ENCODE measurements at places on chromosomes 3 and 15.
A peak's percentile ranks its signal among the peaks of the same experiment; 100 is the strongest.

DNA sequence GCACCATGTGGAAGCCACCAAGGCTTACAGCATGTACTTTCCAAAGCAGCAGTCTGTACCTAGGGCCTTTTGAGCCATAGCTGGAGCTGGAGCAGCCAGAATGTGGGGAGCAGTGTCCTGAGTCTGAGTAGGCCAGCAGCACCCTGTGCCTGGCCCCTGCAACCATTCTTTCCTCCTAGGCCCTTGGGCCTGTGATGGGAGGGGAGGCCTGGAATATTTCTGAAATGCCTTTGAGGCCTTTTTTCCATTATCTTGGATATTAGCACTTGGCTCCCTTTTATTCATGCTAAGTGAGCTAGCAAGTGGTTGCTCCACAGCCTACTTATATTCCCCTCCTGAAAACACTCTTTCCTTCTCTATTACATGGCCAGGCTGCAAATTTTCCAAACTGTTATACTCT lies 28.1 kb downstream of the TRIM42 start:
- H3K4me3 ChIP-seq: no peak overlapping the region
- H3K27ac ChIP-seq: no peak overlapping the region
- H3K27me3 ChIP-seq: no peaks in the 10 kb centered on the region
- H3K4me1 ChIP-seq: no peaks in the 10 kb centered on the region
- H3K36me3 ChIP-seq: no peaks in the 10 kb centered on the region
- no peak for DNase-seq

- no peak overlapping the region for H3K27ac ChIP-seq
- H3K4me3 ChIP-seq: no peak overlapping the region
- H3K4me1 ChIP-seq: no peaks in the 10 kb centered on the region
- H3K36me3 ChIP-seq: no peaks in the 10 kb centered on the region
Measured at GRCh38 chr3:171743327-171744157, 66.7 kb downstream of the PLD1 start.

DNA sequence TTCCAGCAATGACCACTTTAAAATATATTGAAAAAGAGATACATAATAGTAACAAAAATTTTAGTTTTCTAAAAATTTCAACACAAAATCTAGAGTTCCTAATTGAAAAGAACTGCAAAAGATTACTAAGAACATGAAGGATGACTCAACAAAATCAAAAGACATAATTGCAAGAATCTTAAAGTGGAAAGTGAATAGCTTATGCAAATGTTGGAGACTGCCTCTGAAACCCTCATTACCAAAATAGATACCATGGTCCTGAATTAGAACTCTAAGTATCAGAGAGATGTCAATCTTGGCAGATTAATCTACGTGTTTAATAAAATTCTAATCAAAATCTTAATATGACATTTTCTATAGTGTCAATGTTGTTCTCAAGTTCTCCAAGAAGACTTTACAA lies 60.7 kb upstream of the SGO1 start:
- H3K4me1 ChIP-seq: no peaks in the 10 kb centered on the region
- H3K4me3 ChIP-seq: no peak overlapping the region
- H3K27me3 ChIP-seq: no peaks in the 10 kb centered on the region
- H3K27ac ChIP-seq: no peak overlapping the region
- H3K36me3 ChIP-seq: no peaks in the 10 kb centered on the region
- DNase-seq: no peak

GRCh38 chr15:79211481-79211880 lies 71.0 kb upstream of the ANKRD34C start:
- 0 out of 2 replicates have a peak, but pooled peaks cover 6% of the 10 kb centered on the region for H3K27me3 ChIP-seq
- no peak overlapping the region for H3K4me3 ChIP-seq
- H3K4me1 ChIP-seq: no peaks in the 10 kb centered on the region
- no peaks in the 10 kb centered on the region for H3K36me3 ChIP-seq

DNA sequence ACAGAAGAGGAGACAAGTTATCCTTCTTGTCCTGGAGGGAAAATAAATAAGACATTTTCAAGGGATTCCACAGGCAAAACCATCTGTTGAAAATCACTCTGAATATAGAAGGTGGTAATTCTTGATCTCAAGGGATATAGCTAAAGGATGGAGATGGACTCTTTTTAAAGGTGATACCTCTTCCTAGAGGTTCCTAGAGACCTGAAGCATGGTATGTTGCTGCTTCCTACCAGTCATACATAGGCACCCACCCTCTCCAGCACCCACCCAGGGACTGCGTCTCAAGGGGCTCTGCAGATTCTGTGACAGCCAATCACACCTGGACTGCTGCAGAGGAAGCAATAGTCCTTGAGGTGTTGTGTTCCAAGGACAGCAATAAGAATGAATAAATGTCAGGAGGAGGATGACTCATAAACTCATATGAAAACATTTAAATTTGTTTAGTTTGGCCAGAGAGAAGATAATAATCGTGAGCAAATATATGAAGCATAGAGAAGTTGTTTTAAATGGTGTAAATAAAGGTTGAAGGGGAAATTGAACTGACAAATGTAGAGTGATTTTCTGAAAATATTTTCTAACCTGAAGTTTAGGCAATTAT lies 741.6 kb upstream of the CBLB start:
- H3K4me1 ChIP-seq: peaks cover 20% of the 10 kb centered on the region
- DNase-seq: peak; percentile 34
- H3K36me3 ChIP-seq: no peaks in the 10 kb centered on the region
- H3K4me3 ChIP-seq: no peak overlapping the region
- no peak overlapping the region for H3K27ac ChIP-seq

- DNase-seq: no peak
- H3K27me3 ChIP-seq: no peaks in the 10 kb centered on the region
- H3K27ac ChIP-seq: no peak overlapping the region
- H3K4me1 ChIP-seq: peaks cover 11% of the 10 kb centered on the region
- H3K36me3 ChIP-seq: peaks cover 8% of the 10 kb centered on the region
Measured at GRCh38 chr15:63835211-63835568, 1.4 kb upstream of the HERC1 start.

DNA sequence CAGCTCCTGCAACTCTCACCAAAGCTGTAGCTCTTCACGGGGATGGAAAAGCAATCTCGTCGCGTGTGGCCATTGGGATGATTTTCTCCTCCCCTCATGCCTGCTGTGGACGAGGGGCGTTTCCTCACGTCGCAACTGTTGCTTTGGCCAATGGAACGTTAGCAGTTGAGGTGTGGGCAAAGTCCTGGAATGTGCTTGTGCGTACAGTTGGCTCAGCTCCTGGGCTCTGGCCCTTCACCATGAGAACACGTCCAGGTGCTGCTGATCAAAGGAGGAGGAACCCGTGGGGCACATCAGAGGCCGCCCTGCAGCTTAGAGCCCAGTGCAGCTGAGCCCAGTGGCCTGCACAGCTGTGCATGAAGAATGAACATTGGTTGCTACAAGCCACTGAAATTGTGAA lies 186.1 kb downstream of the TJP1 start:
- peaks cover 2% of the 10 kb centered on the region for H3K4me1 ChIP-seq
- DNase-seq: no peak
- no peaks in the 10 kb centered on the region for H3K27me3 ChIP-seq

- H3K4me3 ChIP-seq: no peak overlapping the region
- H3K36me3 ChIP-seq: no peaks in the 10 kb centered on the region
- no peak for DNase-seq
- H3K27me3 ChIP-seq: no peaks in the 10 kb centered on the region
- H3K4me1 ChIP-seq: no peaks in the 10 kb centered on the region
Measured at GRCh38 chr15:74062671-74063070, 19.7 kb downstream of the GOLGA6A start.

- H3K27me3 ChIP-seq: no peaks in the 10 kb centered on the region
- no peak overlapping the region for H3K27ac ChIP-seq
- DNase-seq: no peak
- H3K4me1 ChIP-seq: no peaks in the 10 kb centered on the region
- H3K36me3 ChIP-seq: no peaks in the 10 kb centered on the region
Measured at GRCh38 chr3:40739971-40740370, 215.2 kb downstream of the ZNF621 start.

GRCh38 chr3:178352326-178353005 lies 183.8 kb upstream of the KCNMB2 start:
- peak overlapping the region; percentile 76 for H3K27ac ChIP-seq
- no peaks in the 10 kb centered on the region for H3K36me3 ChIP-seq
- DNase-seq: peak; percentile 55
- H3K4me3 ChIP-seq: no peak overlapping the region
- H3K27me3 ChIP-seq: no peaks in the 10 kb centered on the region

- no peaks in the 10 kb centered on the region for H3K36me3 ChIP-seq
- H3K4me1 ChIP-seq: no peaks in the 10 kb centered on the region
- no peak overlapping the region for H3K27ac ChIP-seq
Measured at GRCh38 chr15:70584838-70585706, 178.3 kb downstream of the UACA start.

DNA sequence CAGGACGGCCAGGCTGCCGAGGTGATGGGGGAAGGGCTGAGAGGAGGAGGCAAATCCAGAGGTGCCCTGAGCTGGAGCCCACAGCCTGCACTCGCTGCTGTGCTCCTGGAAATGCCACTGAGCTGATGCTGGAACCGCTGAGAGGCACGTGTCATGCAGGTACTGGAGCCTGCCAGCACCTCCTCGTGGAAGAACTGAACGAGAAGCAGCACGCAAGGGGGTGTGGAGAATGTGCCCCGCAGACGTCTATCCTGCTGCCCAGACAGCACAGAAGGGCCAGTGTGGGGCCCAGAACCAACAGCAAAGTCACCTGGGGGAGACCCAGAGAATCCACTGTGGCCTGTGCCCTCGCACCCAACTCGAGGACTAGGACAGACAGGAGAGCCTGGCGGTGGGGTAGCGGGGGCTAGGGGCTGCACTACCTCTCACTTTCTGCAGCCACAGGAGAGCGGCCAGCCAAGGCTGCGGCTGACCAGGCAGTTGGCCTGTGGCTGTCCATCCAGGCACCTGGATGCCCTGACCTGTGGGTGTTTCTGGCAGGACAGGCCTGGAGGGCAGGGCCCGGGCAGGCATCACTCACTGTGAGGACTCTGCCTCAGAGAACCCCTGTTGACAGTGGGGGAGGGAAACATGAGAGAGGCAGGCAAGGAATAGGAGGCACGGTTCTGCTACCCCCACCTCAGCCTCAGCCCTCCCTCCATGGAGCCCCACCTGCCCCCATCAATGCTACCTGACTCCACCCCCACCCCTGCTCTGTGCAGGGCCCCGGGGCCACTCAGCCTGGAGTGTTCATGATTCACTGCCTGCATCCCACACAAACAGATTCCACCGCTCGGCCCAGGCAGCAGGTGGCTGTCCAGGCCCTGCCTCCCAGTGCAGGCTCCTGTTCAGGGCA lies 213.1 kb downstream of the TBC1D2B start:
- H3K36me3 ChIP-seq: no peaks in the 10 kb centered on the region
- H3K4me3 ChIP-seq: no peak overlapping the region
- no peak for DNase-seq
- no peak overlapping the region for H3K27ac ChIP-seq

DNA sequence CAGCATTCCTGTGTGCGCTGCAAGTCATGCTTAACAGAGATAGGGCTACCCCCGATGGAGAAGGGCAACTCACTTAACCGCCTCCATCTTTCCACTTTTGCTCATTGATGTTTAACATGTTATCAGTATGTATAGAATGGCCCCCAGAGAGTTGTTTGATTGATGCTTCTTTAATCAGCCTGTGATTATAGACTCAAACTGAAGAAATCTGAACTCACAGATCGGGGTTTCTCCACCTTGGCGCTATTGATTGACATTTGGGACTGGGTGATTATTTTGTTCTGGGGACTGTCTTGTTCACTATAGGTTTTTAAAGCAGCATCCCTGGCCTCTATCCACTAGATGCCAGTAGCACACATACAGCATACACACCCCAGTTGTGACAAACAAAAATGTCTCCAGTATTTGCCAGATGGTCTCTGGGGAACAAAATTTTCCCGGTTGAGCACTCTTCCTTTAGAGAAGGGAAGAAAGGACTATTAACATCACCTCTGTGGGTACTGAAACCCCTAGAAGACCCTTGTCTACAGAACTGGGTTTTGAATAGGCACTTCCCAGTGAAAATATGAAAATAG lies 54.4 kb downstream of the LARS2 start:
- no peaks in the 10 kb centered on the region for H3K27me3 ChIP-seq
- no peaks in the 10 kb centered on the region for H3K4me1 ChIP-seq
- no peak for DNase-seq
- H3K4me3 ChIP-seq: no peak overlapping the region
- no peaks in the 10 kb centered on the region for H3K36me3 ChIP-seq
- H3K27ac ChIP-seq: no peak overlapping the region

GRCh38 chr15:80275961-80276360 lies 23.9 kb upstream of the CTXND1 start:
- H3K4me1 ChIP-seq: no peaks in the 10 kb centered on the region
- H3K36me3 ChIP-seq: no peaks in the 10 kb centered on the region
- H3K27me3 ChIP-seq: no peaks in the 10 kb centered on the region
- DNase-seq: peak; percentile 14

- peaks cover 14% of the 10 kb centered on the region for H3K4me1 ChIP-seq
- no peaks in the 10 kb centered on the region for H3K27me3 ChIP-seq
- peak overlapping the region; percentile 95 for H3K4me3 ChIP-seq
- H3K27ac ChIP-seq: peak overlapping the region; percentile 100
Measured at GRCh38 chr3:9732080-9732739, 675 bp downstream of the BRPF1 start.

DNA sequence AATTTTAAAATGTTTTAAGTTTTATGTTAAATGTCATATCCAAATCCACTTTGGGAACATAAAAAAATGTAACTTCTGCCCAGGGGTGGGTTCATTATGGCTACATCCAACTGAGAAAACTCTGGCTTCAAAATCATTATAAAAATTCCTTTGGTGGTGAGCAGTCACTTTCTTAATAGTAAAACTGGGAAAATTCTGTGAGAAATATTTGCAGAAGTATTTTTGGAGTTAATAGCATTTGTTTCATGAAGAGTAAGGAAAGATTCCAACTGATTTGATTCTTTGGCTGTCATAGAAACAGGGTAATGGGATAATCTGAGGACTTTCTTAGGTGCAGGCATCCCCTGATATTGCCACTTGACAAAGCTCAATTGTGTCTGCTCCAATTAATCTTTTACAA lies 38.8 kb downstream of the CPA3 start:
- no peak overlapping the region for H3K27ac ChIP-seq
- H3K4me1 ChIP-seq: peaks cover 13% of the 10 kb centered on the region
- no peak for DNase-seq
- H3K27me3 ChIP-seq: no peaks in the 10 kb centered on the region
- H3K4me3 ChIP-seq: no peak overlapping the region

- no peak overlapping the region for H3K4me3 ChIP-seq
- no peaks in the 10 kb centered on the region for H3K36me3 ChIP-seq
- no peak overlapping the region for H3K27ac ChIP-seq
- 0 out of 2 replicates have a peak, but pooled peaks cover under 1% of the 10 kb centered on the region for H3K27me3 ChIP-seq
- no peak for DNase-seq
Measured at GRCh38 chr3:129007792-129008191, 6.7 kb downstream of the EFCC1 start.

DNA sequence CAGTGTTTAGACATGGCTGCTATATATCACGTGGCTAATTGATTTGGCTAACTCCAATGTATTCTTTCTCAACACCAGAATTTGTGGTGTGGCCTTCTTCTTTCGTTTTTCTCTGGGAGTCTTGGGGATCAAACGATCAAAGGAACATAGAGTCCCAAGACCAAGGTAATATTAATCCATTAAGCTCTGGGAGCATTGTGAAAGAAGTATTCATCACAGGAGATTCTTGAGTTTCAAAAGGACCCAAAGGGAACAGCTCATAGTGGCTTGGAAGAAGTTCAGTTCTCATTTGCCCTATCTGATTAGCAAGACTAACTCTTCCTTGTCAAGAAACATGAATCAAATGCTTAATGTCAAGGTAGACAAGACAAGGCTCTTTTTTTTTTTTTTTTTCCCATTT lies 32.9 kb upstream of the TICRR start:
- H3K36me3 ChIP-seq: no peaks in the 10 kb centered on the region
- H3K27ac ChIP-seq: no peak overlapping the region
- no peak overlapping the region for H3K4me3 ChIP-seq
- no peak for DNase-seq
- no peaks in the 10 kb centered on the region for H3K27me3 ChIP-seq
